Mammary microvascular endothelial cell (primary cell): ENCODE measurements at places on chromosomes 6 and 20. TPM values are rescaled to one million over a fixed set of nuclear protein-coding genes. Genes with fewer than 3 reads are reported as not detected.

The CALHM4 gene
- total RNA-seq, result 0.87 TPM in 1 of 2 replicates, not detected in the other

The COL21A1 gene
- 0.05 and 0.13 TPM in 2 replicates for total RNA-seq

The SLC4A11 gene
- 3.1 TPM in 2 replicates for total RNA-seq

The TMEM30A gene
- 106 and 107 TPM in 2 replicates for total RNA-seq

The ADGB gene
- not detected in 2 replicates for total RNA-seq

The C2 gene
- total RNA-seq, result not detected in 2 replicates

The BPI gene
- not detected in 2 replicates for total RNA-seq

The PPP1R16B gene
- 58.0 and 64.7 TPM in 2 replicates for total RNA-seq
